ENCODE measurements at places on chromosomes 2 and 18. TPM values are rescaled to one million over a fixed set of nuclear protein-coding genes. Genes with fewer than 3 reads are reported as not detected.

DNA sequence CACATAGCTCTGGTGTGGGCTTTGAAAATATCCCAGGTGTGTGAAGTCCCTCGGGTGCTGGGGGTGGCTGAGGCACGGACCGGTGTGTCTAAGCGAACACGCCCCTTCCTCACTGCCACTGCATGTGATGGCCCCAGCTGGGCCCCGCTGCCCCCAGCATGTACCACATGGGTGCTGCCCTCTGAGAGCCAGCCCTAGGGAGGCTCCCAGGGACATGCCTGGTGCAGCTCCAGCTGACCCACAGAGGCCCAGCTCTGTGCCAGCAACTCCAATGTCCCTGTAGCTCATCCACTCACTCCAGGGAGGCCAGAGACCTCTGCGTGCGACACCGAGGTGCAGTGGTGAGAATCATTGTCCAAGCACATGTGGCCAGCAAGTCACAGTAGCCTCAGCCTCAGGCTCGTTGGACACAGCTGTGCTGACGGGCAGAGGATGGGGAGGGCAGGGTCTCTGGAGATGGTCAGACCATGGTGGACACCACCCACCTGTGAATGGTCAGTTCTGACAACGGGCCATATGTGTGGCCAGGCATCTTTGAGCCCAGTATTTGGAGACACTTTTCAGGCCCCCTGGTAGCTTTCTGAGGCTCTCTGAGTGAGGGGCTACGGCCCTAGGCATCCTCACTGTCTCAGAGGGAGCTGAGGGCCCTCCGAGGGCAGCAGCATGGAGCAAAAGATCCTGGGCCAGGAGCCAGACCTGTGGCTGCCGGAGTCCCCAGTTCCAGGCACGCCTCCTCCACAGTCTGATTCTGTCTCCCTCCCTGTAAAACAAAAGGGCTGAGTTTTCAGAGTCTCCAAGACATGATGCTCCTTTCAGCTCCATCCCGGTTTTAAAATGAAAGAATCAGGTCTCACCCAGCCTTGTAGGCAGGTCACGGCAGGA is 220.7 kb downstream of the NDUFA10 start:
- peak; percentile 70 for DNase-seq

DNA sequence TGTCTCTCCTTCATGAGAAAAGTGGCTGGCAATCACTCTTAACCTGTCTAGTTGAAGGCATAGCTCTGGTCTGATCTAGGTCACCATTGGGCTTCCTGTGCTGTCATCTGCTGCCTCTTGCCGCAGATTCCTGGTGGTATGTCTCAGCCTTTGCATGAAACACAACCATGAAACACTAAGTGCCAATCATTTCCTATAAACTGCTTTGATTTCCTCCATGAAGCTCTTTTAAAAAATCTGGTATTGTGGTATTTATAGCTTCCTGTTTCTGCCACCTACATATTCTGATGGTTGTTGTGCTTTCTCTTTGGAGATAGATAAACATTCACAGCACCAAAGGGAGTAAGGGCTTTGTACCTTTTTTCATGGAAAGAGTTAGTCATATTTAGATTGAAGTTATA is 120.0 kb upstream of the EPC2 start:
- DNase-seq: no peak

GRCh38 chr2:138572318-138572717 is 70.7 kb downstream of the SPOPL start:
- DNase-seq: no peak

GRCh38 chr2:39867268-39867667 is 88.2 kb upstream of the THUMPD2 start:
- no peak for DNase-seq

DNA sequence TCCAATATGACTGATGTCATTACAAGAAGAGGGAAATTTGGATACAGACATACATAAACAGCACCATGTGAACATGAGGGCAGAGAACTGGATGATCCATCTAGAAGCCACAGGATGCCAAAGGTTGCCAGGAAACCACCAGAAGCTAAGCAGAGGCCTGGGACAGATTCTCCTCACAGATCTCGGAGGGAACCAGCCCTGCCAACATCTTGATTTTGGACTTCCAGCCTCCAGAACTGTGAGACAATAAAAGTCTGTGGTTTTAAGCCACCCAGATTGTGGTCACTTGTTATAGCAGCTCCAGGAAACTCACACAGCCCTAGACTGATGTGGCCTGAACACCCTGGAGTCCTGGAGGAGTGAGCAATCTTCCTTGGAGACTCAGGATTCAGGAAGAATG is 351.6 kb downstream of the EIPR1 start:
- DNase-seq: no peak

- no peak for DNase-seq
Observed at GRCh38 chr18:9354256-9354655, 19.7 kb downstream of the TWSG1 start.

GRCh38 chr2:239668042-239668441 is 267.2 kb upstream of the HDAC4 start:
- DNase-seq: peak; percentile 29

DNA sequence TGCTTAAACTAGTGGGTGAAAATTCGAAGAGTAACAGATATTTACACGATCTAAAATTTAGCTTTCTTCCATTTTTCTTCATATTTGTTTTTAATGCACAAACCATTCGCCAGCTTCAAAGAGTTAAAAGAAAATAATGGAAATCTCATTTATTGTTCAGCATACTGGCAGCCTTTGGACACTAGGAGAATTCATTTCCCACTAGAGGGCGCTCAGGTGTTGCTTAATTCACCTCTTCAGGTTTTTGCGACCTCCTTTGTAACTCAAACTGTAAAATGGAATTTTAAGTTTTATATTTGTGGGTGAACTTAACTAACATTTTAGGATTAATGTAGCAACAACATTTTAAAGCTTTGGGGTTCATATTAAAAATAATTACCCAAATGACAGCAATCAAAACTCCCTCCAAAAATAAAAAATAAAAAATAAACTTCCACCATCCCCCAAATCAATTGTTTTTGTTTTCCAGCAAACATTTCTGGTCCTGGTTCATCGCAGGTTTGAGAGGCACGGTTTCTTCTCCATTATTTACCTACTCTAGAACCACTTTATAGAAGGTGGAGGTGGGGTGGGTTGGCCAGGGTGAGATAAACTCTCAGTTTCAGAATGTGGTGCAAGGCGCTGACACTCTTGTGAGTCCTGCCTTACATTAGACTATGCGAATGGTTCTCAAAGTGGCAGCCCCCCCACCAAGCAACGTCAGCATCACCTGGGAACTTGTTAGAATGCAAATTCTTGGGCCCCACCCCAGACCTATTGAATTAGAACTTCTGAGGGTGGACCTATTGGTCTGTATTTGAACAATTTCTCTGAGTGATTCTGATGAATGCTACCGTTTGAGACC is 24.7 kb upstream of the PNPT1 start:
- no peak for DNase-seq

DNA sequence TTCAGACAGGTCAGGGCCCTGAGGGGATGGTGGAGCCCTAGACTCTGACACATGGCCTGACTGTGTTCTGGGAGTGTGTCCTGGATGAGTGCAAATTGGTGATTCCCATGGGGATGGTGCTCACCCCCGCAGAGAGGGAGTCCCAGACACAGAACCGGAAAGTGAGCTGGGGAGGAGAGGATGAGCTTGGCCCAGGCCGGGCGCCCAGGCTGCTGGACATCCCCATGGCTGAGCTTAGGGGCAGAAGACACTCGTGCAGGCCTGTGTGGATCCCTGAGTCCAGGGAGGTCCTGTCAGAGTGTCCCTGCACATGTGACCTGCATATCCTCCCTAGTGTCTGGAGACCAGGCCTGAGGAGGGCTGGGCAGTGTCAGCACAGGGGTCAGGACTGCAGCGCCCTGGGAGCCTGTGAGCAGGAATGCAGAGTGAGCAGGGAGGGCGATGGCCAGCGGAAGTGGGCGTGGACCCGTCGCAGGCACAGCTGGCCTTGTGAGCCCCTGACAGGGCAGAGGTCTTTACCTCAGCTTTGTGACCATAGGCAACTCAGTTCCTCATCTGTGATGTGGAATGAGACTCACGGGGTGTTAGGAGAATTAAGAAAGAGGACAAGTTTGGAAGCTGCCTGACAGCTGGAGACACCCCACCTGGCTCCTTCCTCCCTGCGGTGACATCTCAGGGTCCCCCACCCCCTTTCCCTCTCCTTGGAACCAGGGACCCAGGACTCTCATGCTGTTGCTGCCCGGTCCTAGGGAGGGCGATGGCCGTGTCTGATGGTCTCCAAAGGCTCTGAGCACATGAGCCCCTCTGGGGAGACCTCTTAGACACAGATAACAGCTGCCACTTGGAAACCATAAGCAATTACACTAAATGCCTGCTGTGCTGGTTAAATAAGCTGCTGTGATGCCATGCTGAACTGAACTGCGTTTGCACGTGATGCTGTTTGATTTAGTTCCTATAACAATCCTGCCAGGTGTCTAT is 62.6 kb upstream of the HS6ST1 start:
- peak; percentile 70 for DNase-seq

Gene CCDC74B
- 0.81 TPM for total RNA-seq

Data from cardiac septum (tissue), 1 donor.